ENCODE measurements at places on chromosomes 6 and 20.
A peak's percentile ranks its signal among the peaks of the same experiment; 100 is the strongest.

DNA sequence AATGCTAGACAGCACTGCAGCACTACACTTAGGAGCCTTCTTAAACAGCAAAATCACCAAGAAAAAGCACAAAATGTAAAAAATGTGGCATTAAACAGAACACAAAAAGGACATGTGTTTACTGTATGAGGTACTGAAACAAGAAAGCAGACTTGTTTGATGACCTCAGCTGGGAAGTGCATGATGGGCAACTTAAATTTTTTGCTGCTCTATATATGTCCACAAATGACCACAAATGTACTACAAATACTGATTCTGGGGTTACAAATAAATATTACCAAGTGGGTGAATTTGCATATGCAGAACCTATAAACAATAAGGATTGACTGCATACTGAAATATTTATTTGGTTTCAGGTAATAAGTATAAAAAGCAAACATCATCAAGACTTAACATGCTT lies 13.1 kb downstream of the RAB23 start:
- no peak for DNase-seq

DNA sequence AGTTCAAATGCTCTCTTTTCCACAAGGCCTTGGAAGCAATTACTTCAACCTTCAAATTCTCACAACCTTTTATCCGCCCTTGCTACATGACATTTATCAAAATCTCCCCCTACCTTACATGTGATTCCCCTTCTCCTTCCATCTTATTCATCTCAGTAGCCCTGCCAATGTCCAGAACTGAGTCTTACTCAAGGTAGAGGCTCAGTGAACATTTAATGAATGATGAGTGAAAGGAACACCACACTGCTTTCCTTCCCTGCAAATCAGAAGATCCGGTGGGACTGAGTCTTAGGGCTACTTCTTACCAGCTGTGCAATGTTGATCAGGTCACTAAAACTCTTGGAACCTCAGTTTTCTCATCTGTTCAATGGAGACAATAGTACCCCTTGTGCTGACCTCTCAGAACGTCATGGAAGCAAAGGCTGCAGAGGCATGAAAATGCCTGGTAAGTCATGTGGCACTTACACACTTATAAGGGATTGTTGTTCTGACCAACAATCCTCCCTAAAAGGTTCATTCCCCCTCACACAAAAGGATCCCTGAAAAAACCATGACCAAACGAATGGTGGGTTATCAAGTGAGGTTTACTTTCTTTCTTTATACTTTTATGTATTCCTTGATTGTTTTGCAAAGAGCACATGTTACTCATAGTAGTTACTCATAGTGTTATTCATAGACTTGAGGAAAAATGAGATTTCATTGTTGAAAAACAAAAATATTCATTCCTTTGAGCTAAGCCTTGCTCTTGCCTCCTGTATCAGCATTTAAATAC lies 6.5 kb downstream of the MDGA1 start:
- no peak for DNase-seq

DNA sequence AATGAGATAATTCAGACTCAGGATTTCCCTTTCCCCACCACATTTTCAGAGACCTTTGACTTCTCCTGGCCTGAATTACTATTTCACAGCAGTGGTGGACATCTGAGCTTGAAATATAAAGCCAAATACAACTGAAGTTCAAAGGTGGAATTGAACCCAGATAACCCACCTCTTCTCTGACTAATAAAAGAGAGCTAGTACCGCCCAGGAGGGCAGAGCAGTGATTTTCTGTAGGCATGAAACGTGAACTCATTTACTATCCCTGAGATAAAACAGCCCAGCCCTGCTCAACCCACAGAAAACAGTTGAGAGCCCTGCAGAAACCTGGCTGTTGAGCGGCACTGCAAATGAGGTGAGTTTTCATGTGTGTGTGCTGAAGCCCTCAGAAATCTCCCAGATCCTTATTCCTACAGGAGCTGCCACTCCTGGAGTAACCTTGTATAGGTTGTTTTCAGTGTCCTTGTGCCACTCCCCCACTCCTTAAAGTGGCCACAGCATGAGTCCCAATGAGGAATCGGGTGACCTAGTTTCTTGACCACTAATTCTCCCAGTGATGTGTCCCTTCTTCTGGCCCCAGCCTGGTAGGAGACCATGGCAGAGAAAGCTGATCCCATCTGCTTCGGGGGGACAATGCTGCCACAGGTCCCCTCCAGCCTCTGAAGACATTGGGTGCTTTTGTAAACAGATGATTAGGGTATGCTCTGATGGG lies 99.2 kb downstream of the NOL4L start:
- DNase-seq, result no peak

DNA sequence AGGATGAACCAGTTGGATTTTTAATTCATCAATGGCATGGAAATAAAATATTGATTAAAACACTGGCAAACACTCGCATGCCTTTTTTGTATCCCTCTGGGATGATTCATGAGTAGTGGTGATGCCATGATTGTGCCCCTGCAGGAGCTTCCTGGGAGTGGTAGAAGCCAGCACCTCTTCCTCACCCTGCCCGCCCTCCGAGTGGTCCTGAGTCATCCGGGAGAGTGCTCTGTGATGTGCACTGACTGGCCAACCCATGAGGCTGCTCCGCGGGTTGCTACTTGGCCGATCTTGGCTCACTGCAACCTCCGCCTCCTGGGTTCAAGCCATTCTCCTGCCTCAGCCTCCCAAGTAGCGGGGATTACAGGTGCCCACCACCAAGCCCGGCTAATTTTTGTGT lies 27.4 kb downstream of the GJA10 start:
- no peak for DNase-seq

DNA sequence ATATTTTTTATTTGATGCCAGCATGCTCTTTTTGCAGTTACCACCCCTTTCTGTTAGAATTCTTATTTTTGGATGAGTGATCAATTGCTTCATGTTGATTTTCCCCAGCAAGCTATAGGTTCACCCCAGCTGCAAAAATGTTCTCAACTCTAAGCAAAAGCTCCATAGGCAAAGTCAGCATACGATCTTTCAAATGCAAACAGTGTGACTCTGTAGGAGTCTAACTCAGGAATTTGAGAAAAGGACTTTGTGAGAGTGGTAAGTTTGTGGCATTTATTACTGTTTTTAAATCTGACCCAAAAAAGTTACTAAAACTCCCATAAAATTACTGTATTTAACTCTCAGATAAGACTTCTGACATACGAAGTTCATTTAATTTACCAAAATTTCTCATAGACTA lies 134.9 kb upstream of the HSF2 start:
- no peak for DNase-seq

DNA sequence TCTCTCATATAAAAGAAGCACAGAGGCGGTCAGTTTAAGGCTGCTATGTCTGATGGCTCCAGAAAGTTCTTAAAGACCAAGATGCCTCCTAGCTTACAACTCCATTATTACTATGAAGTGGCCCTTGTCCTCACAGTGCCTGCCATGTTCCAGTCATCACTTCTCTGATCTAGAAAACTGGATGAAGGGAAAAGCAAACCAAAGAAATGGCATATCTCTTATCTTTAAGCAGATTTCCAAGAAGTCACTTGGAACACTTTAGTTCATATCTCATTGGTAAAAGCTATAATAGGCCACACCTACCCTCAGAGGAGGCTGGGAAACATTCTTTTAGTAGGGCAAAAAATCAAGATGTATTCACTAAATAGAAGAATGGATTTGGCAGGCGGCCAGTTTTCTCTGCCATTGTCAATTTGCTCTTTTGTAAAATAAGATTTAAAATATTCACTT lies 289.6 kb downstream of the TBC1D7 start:
- DNase-seq, result no peak

GRCh38 chr6:104344223-104344622 lies 515.5 kb downstream of the HACE1 start:
- DNase-seq, result no peak

DNA sequence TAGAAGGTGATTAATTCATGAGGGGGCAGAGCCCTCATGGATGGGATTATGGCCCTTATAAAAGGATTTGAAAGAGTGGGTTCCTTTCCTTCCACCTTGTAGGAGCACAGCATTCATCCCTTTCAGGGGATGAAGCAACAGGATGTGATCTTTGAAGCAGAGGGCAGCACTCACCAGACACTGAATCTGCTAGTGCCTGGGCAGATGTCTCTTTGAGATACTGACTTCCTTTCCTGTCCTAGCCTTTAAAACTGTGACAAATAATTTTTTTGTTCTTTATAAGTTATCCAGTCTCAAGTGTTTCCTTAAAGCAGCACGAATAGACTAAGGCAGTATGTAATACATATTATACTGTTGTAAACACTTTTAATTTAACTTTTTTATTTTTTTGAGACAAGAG lies 538.6 kb upstream of the RNF217 start:
- DNase-seq, result no peak

- no peak for DNase-seq
Measured at GRCh38 chr6:152828431-152828830, 77.8 kb downstream of the VIP start.

DNA sequence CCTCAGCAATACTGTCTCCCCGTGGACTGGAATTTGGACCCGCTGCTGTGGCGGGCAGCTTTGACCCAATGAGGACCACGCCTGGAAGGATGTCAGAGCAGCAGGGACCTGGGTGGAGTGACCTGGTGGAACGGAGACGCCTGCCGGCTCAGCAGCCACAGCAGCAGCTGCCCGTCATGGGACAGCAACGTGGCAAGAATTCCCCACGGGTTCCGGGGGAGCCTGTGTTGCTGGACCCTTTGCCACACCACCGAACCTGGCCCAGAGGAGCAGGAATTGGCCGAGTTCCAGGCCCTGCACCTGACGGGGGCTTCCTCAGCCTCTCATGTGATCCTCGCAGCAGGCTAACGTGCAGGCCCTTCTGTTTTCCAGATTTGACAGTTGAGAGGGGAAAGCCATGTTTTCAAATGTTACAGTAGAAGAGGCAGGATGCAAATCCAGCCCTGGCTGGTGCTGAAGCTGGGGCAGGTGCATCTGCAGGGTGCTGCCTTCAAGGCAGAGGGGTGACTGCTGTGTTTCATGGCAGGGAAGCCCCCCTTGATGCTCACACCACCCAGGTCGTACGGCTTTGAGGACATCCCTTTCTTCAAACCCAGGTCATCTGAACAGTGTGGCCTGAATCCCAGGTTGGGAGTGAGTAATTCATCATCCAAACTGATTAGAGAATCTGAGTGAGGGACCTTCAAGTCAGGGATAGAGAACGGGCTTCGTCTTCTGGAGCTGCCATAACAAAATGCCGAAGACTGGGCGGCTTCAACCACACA lies 93.4 kb downstream of the THBS2 start:
- no peak for DNase-seq

- no peak for DNase-seq
Measured at GRCh38 chr6:88748141-88748540, 215.3 kb downstream of the RNGTT start.

- no peak for DNase-seq
Measured at GRCh38 chr20:24764794-24765202, 184.3 kb upstream of the CST7 start.

DNA sequence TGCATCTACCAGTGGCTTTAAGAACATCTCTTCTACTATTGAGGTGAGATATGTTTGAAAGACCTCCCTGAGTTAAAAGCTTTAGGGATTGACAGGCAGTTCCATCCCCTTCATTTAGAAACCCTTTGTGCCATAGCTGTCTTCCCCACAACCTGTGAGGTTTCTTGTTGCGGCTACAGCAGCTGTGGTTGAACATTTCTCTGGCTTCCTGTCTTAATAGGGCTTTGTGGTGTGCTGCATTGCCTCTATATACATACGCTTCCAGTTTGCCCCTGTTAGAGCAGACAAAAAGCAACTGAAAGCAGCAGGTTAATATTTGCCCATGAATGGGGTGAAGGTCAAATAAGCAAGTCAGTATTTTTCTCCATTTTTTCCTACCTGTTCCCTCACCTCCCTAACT lies 210.2 kb downstream of the TMEM200A start:
- peak; percentile 20 for DNase-seq

- DNase-seq, result peak; percentile 32
Measured at GRCh38 chr6:118810420-118811027, 83.4 kb upstream of the ASF1A start.

DNA sequence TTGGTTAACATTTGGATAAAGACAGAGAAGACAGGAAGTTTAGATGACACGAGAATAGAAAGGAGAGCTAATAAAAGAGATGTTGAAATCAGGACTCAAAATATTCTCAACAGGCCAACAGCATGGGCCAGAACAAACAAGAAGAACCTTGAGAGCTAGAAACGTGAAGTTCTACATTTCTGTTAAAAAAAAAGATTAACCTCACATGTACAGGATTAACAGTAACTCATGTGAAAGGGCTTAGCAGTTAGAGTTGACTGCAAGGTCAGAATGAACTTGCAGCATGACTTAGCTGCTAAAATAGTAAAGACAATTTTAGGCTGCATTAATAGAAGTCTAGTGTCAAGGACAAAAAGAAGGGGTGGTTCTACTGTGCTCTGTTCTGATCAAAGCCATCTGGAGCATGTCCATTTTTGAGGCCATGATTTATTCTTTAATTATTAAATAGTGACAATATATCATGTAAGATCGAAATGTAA lies 331.1 kb upstream of the HSF2 start:
- no peak for DNase-seq

- no peak for DNase-seq
Measured at GRCh38 chr20:60570481-60571277, 612.5 kb downstream of the CDH26 start.

GRCh38 chr6:18988636-18989035 lies 601.5 kb downstream of the RNF144B start:
- no peak for DNase-seq

- DNase-seq, result no peak
Measured at GRCh38 chr20:47969426-47969825, 184.1 kb upstream of the SULF2 start.

DNA sequence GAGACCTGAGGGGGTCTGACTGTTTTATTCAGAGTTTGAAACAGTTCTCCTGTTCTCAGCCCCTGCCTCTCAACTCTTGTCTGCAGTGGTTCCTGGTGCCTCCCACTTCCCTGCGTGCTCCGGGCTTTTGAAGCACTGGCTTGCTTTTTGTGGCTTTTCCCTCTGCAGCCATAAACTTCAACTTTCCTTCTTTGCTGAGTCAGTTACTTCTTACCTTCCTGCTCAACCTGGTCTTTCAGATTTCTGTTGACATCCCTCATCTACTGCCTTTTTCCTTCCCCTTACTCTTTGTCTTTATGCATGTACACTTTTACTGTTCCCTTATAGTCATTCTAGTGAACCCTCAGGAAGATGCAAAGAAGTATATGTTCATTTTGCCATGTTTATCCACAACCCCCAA lies 57.4 kb downstream of the ASXL1 start:
- DNase-seq, result no peak

DNA sequence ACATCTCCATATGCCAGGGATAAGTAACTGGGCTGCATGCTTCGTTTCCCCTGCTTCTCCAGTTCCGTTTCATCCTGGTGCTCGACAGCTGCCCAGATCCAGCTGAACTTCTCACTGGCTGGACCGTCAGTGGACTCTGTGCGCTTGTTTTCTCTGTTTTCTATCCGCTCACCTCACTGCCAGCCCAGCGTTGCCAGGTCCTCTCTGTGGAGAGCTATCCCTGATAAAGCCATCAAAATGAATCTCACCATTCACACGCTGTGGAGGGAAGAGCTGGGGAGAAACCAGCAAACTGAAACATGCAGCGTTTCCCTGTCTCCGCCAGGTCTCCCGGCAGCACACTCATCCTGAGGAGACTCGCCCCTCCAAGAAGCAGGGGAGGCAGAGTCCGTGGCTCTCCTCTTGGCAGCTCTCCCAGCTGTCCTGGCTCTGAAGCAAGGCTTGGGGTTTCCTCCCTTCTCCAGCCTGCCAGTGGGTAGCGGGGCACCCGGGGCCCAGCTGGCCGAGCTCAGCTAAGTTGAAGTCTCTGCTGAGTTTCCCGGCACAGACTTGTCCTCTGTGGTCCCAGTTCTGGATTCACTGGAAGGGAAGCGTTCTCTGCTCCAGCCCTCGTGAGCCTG lies 160.9 kb downstream of the DTNBP1 start:
- no peak for DNase-seq
